Endothelial cell of umbilical vein (primary cell): ENCODE measurements at places on chromosomes 2 and 18. TPM values are rescaled to one million over a fixed set of nuclear protein-coding genes. Genes with fewer than 3 reads are reported as not detected.

DNA sequence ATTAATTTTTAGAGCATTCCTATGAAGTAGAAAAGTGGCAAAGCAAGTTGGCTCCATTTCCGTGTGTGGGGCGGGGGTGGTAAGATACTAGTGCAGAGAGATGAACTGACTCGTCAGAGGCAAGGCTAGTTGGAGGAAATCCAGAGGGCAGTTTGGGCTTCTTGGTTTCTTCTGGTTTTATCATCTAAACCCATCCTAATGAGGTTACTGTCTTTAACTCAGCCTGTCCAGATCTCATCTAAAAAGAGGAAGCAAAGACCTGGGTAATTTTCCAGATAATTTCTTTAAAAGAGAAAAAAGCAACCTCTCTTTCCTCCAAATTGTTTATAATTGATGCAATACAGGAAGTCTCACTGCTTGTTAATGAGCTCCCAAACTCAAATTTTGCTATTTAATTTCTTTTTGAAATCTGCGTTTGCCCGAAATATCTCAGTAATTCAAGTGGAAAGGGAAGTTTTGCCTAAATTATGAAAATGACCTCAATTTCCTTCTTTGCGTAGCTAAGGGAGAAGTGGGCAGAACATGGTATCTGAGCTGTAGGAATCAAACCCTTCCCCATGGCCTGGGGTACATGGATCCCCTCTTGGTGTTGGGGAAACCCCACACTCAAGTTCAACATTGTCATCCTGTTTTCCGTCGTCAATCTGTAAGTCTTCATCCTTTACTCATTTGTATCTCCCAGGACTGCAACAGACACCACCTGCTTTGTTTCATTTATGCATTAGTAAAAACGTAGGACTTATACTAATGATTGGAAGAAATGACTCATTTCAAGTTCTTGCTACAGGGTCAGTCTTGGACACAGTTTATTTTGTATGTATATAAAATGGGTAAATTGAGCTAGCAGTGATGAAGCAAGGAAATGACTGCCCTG is 89.1 kb upstream of the KLF7 start:
- DNase-seq = peak; percentile 56

DNA sequence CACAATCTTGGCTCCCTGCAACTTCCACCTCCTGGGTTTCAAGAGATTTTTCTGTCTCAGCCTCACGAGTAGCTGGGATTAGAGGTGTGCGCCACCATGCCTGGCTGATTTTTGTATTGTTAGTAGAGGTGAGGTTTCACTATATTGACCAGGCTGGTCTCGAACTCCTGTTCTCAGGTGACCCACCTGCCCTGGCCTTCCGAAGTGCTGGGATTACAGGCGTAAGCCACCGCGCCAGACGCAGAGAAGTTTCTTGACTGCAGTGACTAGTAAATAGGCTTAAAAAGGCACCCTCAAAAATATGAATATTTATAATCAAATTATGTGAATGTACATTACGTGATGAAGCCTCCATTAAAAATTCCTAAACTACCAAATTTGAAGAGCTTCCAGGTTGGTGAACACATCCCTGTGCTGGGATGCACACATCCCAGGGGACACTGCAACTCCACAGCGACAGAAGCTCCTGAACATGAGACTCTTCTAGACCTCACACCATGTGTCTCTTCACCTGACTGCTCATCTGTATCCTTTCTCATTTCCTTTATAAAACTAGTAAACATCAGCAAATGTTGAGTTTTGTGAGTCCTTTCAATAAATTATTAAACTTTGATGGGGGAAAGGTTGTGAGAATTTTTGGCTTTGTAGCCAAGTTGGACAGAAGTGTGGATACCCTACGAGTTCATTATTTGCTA is 203.3 kb upstream of the SPOPL start:
- no peak for DNase-seq

DNA sequence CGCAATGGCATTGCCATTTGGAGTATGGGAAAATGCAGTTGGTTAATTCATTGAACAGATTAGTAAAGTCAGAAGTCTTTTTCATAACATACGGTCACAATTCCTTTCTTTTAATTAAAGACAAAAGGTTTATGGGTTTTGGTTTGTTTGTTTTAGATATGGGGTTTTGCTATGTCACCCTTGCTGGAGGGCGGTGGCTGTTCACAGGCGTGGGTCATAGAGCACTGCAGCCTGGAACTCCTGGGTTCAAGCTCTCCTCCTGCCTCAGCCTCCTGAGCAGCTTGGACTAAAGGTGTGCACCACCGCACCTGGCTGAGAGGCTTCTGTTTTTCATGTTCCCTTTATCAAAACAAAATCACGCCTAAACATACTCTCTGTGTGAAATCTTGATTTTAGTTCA is 18.7 kb upstream of the ELAC1 start:
- no peak for DNase-seq

- DNase-seq = no peak
These were observed 1002.8 kb upstream of the NRXN1 start for GRCh38 chr2:52034706-52035105.

- DNase-seq = no peak
These were observed 37.6 kb downstream of the GPR45 start for GRCh38 chr2:105279126-105279525.

DNA sequence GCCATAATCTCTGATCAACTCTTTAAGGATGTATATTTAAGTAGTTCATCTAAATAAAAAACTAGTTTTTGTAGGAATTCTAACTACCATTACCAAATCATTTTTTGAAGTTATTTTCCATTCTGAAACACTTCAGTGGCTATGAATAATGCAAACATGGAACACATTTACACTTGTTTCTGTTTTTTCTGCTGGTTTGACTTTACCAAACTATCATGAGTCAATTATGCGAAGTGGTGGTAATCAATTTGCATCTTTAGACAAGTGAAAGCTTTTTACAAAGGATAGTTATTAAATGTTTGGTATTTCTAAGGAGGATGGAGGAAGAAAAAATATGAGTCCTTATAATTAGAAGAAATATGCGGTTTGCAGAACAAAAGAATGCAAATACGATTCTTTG is 202.0 kb upstream of the MMADHC start:
- no peak for DNase-seq

- no peak for DNase-seq
These were observed 225.2 kb upstream of the TANK start for GRCh38 chr2:160934991-160935390.

DNA sequence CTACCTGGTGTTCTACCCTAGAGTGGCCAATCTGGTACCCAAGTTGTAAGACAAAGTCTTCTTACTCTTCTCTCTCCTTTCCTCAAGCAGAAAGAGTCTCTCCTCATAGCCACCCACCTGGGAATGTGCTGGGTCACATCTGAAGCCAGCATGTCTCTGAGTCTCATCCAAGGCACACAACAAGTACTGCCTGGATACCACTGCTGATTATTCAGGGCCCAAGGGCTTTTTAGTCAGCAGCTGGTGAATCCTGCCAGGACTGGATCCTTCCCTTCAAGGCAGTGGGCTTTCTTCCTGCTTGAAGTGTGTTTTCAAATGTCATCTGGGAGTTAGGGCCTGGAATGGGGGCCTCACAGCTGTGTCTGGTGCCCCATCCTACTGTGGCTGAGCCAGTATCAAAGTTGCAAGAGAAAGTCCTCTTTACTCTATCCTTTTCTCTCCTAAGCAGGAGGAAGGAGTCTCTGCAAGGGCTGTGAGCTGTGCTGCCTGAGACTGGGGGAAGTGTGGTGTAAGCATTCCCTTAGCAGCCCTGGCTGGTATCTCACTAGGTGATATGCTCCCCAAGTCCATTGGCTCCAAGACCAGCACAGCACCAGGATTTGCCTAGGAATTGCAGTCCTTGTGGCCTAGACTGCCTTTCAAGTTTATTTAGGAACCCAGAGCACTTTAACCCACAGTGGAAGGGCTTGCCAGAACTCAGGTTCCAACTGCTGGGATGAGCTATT is 27.2 kb downstream of the OXER1 start:
- DNase-seq = no peak

DNA sequence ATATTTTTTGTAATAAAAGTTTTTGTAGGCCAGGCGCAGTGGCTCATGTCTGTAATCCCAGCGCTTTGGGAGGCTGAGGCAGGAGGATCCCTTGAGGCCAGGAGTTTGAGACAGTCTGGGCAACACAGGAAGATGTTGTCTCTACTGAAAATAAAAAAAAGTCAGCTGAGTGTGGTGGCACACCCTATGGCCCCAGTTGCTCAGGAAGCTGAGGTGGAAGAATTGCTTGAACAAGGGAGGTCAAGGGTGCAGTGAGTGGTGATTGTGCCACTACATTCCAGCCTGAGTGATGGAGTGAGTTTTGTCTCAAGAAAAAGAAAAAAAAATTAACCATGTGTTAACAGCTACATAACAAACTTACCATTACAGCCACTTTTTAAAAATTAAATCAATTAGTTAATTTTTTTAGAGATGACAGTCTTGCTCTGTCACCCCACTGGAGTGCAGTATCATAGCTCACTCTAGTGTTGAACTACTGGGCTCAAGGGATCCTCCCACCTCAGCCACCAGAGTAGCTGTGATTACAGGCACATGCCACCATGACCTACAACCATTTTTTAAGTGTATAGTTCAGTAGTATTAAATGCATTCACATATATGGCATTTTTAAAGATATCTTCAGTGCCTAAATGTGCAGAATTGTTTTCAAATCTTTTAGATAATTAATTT is 67.2 kb upstream of the ACYP2 start:
- no peak for DNase-seq

CHRND gene
- not detected in 2 replicates for total RNA-seq
